ENCODE measurements at places on chromosomes 2 and 18.

- DNase-seq, result no peak
These were observed 26.2 kb downstream of the RALB start for GRCh38 chr2:120278901-120279300.

DNA sequence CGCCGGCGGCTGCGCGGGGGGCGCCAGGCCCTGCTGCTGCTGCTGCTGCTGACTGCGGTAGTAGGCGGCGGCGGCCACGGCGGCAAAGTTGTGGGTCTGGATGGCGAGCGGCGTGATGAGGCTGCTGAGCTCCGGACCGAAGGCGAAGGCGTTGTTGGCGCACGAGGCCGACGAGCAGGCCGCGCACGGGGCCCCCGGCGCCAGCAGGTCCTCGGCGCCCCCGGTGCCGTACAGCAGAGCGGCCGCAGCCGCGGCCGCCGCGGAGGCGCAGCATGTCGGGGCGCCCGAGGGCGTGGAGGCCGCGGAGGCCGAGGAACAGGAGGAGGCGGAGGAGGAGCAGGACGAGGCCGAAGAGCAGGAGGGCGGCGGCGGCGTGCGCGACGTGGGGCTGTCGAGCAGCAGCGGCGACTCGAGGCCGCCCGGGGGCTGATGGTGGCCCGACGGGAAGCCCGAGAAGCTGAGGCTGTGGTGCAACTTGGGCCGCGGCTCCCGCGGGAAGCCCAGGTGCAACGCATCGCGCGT, 1.8 kb downstream of the ZFP36L2 start:
- peak; percentile 64 for DNase-seq

DNA sequence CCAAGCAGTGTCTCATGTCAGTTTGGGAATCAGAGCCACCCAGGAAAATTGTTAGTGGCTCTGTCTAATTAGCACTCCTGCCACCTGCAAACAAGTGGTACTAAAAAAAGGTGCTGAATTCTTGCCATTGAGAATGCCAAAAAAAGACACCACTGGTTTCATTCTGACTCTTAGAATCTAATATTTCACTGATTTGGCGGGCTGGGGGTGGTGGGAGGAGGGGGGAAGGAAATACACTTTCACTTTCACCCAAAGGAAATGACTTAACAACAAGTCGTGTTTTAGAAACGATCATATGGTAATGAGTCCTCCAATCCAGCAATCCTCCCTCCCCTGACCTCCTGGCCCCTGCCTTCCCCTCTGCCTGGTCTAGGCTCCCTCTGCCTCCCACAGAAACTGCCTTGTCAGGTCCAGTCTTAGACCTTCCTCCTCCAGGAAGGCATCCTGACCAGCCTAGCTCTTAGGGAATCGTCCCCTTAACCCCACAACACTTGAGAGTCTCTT, 4.4 kb upstream of the KLHL29 start:
- DNase-seq, result no peak

DNA sequence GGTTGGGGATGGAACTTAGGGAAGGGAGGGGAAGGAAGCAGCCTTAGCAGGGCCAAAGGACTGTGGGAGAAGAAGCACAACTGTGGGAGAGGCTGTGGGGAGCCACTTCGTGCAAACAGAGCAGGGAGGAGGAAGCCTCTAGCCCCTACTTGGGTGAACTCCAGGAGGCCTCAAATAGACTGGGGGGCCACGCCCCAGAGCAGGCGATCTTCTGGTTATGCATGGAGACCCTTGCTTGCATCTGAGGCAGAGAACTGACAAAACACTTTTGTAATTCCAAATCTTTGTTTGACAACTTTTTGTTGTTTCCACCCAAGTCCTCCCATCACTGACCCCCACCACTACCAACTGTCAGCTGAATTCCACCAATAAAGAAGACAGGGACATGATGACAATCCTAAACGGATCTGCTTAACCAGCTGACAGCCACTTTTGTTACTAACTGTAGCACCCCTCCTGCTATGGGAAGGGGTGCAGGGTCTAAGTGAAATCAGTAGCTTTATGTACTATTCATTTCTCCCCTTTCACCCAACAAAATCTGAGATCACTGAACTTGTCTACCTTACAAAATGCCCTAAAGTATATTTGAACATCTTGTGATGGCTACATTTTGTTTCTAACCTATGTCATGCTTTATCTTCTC, 80.5 kb upstream of the CPO start:
- DNase-seq, result no peak

DNA sequence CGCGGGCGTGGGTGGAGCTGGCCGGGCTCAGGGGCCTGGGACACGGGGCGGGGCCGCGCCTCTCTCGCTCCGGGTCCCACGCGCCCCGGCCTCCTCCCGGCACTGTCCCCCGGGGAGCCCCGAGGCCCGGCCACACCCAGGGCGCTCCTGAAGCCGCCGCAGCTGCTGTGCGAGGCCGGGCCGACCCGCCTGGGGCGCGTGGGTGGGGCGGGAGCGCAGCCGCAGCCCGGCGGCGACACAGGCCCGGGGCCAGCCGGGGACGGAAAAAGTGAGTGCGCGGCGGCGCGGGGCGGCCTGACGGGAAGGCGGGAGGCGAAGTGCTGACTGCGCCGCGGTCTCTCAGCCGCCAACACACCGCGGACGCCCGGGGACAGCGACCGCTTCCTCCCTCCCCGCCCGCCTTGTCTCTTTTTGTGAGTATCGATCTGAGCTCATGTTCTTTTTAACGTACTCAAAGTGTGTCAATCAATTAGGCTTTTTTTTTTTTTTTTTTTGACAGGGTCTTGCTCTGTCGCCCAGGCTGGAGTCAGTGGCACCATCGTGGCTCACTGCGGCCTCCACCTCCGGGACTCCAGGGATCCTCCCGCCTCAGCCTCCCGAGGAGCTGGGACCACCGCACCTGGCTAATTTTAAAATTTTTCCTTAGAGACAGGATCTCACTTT, 14.5 kb downstream of the PDCD1 start:
- DNase-seq, result peak; percentile 57

GRCh38 chr2:30164131-30164925, 17.5 kb downstream of the YPEL5 start:
- no peak for DNase-seq

- DNase-seq, result no peak
These were observed 16.0 kb upstream of the RPE start for GRCh38 chr2:209986415-209986814.

DNA sequence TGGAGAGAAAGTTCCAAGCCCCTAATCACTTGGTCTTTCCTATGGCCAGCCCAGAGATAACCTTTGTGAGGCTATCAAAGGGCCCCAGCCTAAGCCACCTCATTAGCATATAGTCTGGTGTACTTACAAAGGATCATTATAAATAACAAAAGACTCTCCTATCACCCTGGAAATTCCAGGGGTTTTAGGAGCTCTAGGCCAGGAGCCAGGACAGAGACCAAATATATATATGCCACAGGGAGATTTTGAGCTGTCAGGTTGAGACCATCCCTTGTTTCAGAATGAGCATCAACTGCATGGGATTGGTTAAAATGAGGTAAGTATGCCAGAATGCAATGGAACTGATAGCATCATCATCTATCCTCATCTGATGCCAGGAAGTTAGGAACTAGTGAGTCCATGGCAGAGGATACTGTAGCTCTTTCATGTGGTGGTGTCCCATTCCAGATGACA, 32.1 kb upstream of the CHRNA1 start:
- DNase-seq, result no peak

GRCh38 chr2:135651717-135652116, 89.9 kb upstream of the UBXN4 start:
- DNase-seq, result no peak

DNA sequence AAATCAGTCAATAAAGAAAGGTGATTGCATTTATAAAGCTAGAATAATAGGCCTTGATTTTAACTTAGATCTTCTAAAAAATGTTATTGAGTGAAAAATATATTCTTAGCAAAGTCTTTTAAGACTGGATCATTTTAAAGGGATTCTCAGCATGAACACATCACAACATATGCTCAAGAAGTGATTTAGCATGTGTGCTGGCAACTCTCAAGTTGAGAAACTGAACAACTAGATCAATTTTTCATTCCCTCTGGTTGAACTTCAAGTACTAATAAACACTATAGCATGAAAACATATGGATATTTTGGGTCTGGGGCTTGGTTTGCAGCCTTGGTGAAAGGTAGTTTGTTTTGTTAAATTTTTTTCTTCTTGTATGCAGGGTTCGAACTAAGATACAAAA, 107.8 kb upstream of the PNPT1 start:
- DNase-seq, result no peak

GRCh38 chr2:178195390-178196166, 1.3 kb downstream of the OSBPL6 start:
- no peak for DNase-seq

DNA sequence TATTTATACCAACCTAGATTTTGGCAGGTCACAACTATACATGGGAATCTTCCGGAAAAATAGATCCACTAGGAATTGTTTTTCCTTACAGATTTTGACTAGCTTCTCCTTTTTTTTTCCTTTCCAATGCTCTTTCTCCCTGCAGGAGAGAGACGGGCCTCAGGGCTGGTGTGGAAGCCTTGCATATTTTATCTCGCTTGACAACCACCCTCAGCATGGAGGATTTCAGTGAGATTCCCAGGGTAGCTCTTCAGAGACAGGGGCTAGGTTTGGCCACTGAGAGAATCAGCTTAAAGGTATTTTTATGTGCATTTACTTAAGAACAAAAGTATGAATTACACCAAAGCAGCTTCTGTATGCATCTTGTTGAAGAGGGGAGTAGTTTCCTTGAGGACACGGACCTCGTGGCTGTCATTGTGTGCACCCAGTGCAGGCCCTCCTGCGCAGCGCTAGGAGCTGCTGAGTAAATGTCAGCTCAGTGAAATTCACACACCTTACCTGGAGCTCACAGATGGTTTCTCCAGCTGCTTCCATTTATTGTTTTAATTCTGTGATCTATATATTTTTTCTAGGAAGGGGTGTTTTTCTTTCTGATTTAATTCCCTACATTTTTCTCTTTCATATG, 54.4 kb downstream of the TRAPPC12 start:
- no peak for DNase-seq

- no peak for DNase-seq
These were observed 209.5 kb downstream of the DPP10 start for GRCh38 chr2:114651933-114652332.

- DNase-seq, result no peak
These were observed 176.1 kb upstream of the ZFP36L2 start for GRCh38 chr2:43402452-43402937.

Measured in liver (tissue), 10 donors.